ENCODE measurements at places on chromosomes 1 and 21.

DNA sequence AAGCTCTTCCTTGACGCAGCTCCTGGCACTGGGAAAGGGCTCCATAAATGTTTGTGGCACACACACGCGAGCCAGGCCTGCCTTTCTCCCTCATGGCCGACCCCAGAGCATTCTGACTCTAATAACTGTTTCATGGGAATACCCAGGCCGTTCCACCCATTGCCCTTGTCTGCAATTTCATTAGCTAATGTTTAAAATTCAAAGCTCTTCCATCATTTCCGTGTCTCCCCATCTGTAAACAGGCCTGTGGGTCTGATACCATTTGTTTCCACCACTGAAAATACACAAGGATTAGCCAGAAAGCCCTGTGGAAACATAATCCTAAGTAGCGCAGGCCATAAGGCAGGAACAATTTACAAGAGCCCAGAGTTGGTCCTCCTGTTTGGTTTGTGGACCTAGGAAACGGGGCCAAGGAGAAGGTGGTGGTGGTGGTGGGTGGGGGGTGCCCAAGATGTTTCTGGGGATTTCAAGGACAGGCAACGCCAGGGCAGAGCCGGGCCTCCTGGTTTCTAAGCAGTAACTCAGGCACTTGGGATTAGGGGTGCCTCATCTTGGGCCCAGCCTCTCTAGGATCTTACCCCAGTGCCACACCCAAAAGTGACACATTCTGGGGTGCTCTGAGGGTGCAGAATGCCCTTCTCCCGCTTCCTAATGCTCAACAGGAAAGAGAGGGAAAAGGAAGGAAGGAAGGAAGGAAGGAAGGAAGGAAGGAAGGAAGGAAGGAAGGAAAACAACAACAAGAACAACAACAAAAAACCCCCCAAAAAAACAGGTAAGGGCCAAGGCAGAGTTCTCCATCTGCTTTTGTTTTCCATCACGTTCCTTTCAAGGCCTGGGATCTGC, 79.4 kb downstream of the SSBP3 start:
- no peak for DNase-seq
- no peak overlapping the region for H3K4me3 ChIP-seq
- peaks cover 57% of the 10 kb centered on the region for H3K4me1 ChIP-seq
- peaks cover 3% of the 10 kb centered on the region for H3K36me3 ChIP-seq
- no peaks in the 10 kb centered on the region for H3K27me3 ChIP-seq
- H3K27ac ChIP-seq: peak overlapping the region; percentile 90

- H3K4me1 ChIP-seq: peaks cover 20% of the 10 kb centered on the region
- H3K27ac ChIP-seq: peak overlapping the region; percentile 62
- no peak for DNase-seq
- peaks cover 31% of the 10 kb centered on the region for H3K27me3 ChIP-seq
- no peaks in the 10 kb centered on the region for H3K36me3 ChIP-seq
Observed at GRCh38 chr1:112396653-112397471, 848 bp downstream of the CTTNBP2NL start.

- H3K4me3 ChIP-seq: no peak overlapping the region
- no peaks in the 10 kb centered on the region for H3K27me3 ChIP-seq
- no peak for DNase-seq
- H3K36me3 ChIP-seq: peaks cover 8% of the 10 kb centered on the region
Observed at GRCh38 chr1:24427545-24427862, 11.9 kb downstream of the NIPAL3 start.

DNA sequence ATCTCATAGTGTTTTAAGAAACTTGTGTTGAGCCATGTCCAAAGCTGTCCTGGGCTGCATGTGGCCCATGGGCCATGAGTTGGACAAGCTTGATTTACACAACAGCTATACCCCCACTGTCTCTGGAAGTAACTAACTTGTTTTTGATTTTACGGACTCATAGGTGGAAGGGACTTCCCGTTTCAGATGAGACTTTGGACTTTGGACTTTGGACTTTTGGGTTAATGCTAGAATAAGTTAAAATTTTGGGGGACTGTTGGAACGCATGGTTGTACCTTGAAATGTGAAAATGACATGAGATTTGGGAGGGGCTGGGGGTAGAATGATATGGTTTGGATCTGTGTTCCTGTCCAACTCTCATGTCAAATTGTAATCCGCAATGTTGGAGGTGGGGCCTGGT, 52.6 kb upstream of the ZSWIM5 start:
- no peaks in the 10 kb centered on the region for H3K4me1 ChIP-seq
- no peak overlapping the region for H3K4me3 ChIP-seq
- H3K36me3 ChIP-seq: peaks cover 2% of the 10 kb centered on the region
- H3K27me3 ChIP-seq: peaks cover 10% of the 10 kb centered on the region

DNA sequence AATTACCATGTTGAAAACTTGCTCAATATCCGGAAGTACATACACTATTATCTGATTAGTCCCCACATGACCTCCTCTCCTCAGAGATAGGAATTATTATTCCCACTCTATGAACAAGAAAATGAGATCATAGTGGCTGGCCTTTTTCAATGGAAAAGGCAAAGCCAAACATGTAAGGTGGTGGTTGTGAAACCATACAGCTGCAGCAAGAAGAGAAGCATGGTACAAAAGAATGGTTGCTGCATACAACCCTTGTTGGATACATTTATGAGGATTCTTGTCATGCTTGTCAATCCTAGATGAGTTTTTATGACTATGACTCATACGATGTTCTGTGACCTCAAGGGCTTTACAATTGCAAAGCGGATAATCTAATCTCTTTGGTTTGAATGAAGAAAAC, 514.7 kb downstream of the PLPP3 start:
- no peaks in the 10 kb centered on the region for H3K27me3 ChIP-seq
- no peak overlapping the region for H3K4me3 ChIP-seq
- H3K4me1 ChIP-seq: no peaks in the 10 kb centered on the region
- H3K27ac ChIP-seq: no peak overlapping the region
- no peak for DNase-seq

DNA sequence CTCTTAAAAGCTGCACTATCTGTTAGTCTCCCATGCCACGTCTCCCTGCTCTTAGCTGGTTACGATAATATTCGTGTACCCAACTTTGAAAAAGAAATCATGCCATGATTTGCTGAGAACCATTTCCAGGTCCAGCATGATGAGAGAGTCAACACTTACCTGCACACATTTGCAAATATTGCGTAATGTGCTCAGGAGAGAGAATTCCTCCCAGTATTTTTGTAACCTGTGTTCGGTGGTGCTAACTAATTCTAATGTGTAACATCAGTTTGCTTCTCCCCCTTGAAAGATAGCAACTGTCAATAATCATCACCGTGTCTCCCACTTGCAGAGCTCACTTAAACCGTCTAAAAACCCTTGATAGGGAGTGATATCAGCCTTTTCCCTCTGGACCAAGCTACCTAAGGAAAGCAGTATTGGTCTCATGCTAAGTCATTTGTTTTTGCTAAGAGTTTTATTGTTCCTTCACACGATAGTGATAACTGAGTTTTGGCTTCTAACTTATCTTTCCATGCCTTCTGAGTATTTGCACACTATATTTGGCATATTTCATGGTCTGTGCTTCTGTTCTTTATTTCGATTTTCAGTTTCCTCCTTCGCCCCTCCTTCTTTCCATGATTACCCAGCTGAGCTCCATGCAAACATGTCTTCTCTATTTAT, 61.1 kb upstream of the IRF2BP2 start:
- no peaks in the 10 kb centered on the region for H3K36me3 ChIP-seq
- H3K4me3 ChIP-seq: no peak overlapping the region
- peaks cover 7% of the 10 kb centered on the region for H3K4me1 ChIP-seq
- H3K27me3 ChIP-seq: no peaks in the 10 kb centered on the region

DNA sequence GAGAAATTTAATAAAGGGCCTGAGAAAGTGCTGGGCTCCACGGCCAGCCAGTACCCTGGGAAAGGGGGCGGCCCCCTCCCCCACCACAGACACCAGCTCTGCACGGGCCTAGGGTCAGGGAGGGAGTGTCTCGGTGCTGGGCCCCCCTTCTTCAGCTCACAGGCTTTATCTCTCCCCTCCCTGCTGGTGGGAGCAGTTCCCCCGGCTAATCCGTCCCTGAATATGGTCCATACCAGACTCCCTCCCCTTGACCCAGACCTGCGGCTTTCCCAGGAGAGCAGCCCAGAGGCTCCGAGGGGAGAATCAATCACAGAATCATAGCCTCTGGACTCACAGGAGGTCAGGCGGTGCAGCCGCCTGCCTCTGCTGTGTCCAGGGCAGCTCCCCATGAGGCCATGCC, 26.0 kb upstream of the RSPO1 start:
- DNase-seq: no peak
- H3K27me3 ChIP-seq: peaks cover 16% of the 10 kb centered on the region
- H3K36me3 ChIP-seq: no peaks in the 10 kb centered on the region

DNA sequence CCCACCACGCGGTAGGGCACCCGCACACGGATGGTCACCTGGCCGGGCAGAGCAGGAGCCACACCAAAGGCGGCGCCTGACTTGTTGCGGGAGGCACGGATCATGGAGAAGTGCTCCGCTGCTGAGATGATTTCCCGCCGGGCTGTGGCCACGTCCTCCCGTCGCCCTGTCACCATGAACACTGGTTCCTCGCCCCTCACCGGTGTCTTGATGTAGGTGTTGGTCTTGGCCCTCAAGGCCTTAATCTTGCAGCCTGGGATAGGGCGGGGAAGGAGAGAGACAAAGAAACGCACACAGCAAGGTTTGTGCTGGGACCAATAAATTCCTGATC, 4.9 kb downstream of the MEX3A start:
- no peaks in the 10 kb centered on the region for H3K36me3 ChIP-seq
- H3K27me3 ChIP-seq: peaks cover 6% of the 10 kb centered on the region
- DNase-seq: no peak

GRCh38 chr1:35807614-35808449, at the start of gene AGO4:
TSS of gene AGO4 (plus strand) at chr1:35808016. CDS start at chr1:35808417, 401 bp downstream.
- H3K36me3 ChIP-seq: peaks cover 16% of the 10 kb centered on the region
- H3K27ac ChIP-seq: peak within 1 kb of the TSS; percentile 93
- H3K27me3 ChIP-seq: no peaks in the 10 kb centered on the region
- H3K4me3 ChIP-seq: peak within 1 kb of the TSS; percentile 90
- peaks cover 26% of the 10 kb centered on the region for H3K4me1 ChIP-seq

DNA sequence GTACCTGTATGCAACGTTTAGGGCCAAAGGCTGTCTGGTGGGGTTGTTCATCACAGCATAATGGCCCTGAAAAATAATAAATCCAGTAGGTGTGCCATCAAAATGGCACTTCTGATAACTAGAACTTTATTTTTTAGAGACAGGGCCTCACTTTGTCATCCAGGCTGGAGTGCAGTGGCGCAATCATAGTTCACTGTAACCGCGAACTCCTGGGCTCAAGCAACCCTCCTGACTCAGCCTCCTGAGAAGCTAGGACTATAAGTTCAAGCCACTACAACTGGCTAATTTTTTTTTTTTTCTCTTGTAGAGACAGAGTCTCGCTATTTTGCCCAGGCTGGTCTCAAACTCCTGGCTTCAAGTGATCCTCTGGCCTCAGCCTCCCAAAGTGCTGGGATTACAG, 4.7 kb downstream of the SNAPIN start:
- H3K4me1 ChIP-seq: peaks cover 11% of the 10 kb centered on the region
- no peak overlapping the region for H3K4me3 ChIP-seq
- peaks cover 85% of the 10 kb centered on the region for H3K36me3 ChIP-seq
- H3K27ac ChIP-seq: no peak overlapping the region

DNA sequence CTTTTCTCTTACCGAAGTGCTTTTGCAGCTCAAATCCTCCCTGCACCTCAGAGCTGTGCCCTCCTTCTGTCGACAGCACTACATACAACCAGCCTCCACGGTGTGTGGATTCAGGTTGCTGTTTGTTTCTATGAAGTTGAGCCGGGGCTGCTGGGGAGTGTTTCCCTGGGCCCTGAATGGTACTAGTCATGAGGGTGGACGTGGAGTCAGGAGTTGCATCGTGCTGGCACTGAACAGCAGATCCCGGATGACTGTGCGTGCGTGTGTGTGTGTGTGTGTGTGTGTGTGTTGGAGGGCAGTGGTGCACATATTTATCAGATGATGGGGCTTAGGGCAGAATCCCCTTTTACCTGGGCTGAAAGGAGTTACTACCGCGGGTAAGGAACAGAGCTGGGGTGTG, 47.0 kb downstream of the ACTL8 start:
- no peak overlapping the region for H3K27ac ChIP-seq
- H3K4me3 ChIP-seq: no peak overlapping the region
- peaks cover 36% of the 10 kb centered on the region for H3K27me3 ChIP-seq
- DNase-seq: no peak
- H3K36me3 ChIP-seq: no peaks in the 10 kb centered on the region

DNA sequence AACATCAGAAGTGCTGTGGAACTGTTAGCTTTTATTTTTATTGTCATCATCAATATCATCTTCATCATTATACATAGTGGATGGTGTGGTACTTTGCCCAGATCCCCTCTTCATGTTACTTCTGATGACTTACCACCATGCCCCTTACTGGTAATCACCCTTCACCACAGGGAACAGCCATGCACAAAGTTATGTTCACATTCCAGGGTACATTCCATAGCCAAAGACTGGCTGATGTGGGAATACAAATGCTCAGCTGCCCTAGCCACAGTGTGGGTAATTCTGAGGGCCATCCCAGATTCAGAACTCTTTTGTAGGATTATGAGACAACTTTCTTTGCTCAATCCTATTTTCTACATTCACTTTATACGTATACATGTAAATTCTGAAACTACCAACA, 691.3 kb upstream of the CXADR start:
- H3K27me3 ChIP-seq: no peaks in the 10 kb centered on the region
- no peaks in the 10 kb centered on the region for H3K36me3 ChIP-seq
- H3K27ac ChIP-seq: no peak overlapping the region
- no peak for DNase-seq
- H3K4me1 ChIP-seq: no peaks in the 10 kb centered on the region

DNA sequence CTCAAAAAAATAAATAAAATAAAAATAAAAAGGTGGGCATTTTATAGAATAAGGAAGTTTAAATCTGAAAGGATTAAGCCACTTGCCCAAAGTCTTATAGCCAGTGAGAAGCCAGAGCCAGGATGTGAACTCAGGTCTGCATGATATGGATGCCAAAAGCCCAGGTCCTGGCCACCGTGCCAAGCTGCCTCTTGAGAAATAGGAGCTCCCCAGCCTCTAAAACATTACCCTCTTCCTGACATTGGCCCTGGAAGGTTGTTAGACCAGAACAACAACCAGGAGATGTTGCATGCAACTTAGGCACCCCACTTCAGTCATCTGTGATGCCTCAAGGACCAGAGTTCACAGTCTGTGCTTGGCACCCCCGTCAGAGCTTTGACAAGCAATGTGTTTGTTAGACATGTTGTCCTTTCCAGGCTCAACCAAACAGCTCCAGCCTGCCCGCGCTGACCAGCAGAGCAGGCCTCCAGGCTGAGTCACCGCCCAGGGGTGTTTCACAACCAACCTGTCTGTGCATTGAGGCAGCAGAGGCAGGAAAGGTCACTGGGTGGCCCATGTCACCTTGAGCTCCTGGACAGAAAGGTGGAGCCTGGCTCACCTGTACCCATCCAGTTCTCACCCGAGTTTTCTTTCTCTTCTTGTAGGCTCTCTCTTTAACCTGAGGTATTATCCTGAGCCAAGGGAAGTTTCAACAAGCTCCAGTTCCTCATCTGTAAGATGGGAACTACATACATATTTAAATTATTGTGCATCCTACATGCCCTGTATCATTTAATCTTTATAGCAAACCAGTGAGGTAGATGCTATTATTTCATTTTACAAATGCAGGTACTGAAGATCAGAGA, 14.9 kb upstream of the MED18 start:
- no peak overlapping the region for H3K27ac ChIP-seq
- H3K36me3 ChIP-seq: no peaks in the 10 kb centered on the region
- H3K4me3 ChIP-seq: no peak overlapping the region
- no peaks in the 10 kb centered on the region for H3K4me1 ChIP-seq
